ENCODE measurements at places on chromosomes 12 and 14.

GRCh38 chr12:118979763-118980406 is 1.5 kb upstream of the SRRM4 start:
- no peak for DNase-seq

DNA sequence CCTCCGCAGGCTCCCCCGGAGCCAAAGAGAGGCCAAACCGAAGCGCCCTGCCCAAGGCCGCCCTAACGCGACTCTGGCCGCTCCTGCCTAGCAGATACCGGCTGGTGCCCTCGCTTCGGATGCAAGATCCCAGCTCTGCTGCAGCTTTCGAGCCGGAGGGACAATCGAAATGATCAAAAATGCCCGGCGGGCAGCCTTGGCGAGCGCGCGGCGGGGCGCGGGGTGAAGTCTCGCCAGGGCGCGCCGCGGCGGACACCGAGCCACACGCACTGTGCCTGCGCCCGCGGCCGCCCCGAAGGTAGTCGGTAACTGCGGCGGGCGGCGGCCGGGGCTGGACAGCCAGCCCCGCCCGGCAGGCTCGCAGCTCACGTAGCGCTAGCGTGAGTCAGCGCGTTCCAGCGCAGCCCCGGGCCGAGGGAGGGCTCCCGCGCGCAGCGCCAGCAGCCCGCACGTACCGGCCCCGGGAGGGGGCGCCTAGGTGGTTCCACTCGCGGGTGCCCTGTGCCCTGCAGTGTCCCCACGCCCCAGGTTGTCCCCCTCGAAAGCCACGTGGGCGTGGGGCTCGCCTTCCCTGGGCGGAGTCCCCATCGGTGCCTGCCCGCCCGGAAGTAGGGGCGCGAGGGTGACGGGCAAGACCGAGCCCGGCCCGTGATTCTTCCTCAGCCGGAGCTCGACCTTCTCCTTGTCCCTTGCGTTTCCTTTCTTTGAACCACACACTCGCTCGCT is 109.2 kb upstream of the EGLN3 start:
- DNase-seq = peak; percentile 27

DNA sequence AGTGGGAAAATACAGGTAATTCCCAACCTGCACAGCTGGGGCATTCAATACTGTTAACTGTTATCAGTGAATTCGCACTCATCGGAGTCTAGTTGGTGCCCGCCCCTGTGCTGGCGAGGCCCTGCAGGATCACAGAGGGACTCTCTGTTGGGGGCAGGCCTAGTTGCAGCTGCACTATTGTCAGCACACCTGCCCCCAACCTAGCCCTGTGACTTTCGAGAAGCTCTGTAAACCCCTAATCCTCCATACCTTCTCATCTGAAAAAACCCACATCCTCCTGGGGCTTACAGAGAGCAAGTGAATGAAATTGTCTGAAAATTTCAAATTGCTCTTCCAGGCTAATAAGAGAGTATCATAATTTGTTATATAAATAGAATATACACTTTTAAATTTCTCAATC is 132.2 kb upstream of the NUDT4 start:
- no peak for DNase-seq

DNA sequence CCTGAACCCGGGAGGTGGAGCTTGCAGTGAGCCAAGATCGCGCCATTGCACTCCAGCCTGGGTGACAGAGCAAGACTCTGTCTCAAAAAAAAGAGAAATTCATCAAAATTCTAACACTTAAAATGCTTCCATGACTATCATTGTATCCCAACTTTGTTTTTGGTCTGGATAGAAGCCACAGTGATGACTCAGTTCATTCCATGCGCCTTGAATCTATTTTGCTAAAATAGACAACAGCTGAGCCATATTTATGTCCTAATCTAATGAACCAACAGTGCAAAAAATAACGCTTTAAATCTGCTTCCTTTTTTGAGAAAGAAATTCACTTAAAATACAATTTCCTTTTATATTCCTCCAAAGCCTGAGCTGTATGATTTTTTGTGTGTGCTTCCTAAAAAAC is 23.2 kb upstream of the BICD1 start:
- no peak for DNase-seq

DNA sequence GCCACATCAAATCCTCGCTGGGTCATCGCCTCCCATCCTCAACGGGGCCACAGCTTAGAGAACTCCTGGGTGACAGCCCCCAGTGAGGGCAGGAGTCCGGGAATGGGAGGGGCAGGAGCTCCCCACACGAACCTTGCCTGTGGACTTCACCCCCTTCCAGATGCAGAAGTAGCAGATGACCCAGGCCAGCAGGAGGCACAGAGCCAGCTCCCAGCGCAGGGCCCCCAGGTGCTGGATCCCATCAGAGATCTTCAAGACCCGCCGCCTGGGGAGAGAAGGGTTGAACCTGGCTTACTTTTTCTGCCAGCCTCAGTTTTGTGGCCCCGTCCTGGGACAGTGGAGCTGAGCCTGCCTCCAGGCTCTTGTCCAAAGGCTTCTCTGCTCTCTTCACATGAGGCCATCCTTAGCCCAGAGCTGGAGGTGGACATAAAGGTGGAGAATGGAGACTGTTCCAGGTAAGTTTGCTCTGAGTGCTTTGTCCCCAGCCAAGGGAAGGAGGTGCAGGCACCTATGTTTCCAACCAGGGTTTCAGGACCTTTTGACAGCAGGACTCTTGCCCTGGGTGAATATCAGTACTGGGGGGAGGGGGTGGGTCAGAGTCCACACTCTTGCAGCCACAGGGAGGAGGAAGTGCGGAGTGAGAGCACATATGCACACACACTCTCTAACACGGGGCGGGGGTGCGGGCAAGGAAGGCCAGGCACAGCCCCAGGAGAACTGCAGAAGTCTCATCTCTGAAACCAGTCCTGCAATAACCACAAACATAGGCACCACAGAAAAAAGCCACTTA is 23.3 kb upstream of the SLC6A12 start:
- DNase-seq = no peak

Measured in T-helper 9 cell (primary cell).